ENCODE measurements at places on chromosomes 5 and 9.
A peak's percentile ranks its signal among the peaks of the same experiment; 100 is the strongest.

GRCh38 chr9:29422438-29422837 lies 1849.2 kb upstream of the C9orf72 start:
- no peak for DNase-seq

DNA sequence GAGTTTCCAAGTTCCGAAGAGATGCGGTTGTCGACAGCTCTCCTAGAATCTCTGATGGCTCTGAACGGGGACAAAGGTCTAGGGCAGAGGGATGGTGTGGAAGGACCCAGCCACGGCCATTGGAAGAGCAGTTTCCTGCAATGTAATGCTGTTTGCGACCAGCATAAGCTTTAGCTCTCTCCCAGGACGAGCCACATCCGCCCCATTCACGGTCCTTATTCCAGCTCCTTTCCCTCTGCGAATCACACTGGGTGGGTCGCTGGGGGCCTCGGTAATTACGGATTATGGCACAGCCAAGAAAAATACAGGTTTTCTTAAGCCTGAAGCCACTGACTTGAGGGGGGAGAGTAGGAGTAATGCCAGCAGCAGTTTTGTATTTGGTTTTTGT lies 22.7 kb downstream of the ANXA2R start:
- no peak for DNase-seq

DNA sequence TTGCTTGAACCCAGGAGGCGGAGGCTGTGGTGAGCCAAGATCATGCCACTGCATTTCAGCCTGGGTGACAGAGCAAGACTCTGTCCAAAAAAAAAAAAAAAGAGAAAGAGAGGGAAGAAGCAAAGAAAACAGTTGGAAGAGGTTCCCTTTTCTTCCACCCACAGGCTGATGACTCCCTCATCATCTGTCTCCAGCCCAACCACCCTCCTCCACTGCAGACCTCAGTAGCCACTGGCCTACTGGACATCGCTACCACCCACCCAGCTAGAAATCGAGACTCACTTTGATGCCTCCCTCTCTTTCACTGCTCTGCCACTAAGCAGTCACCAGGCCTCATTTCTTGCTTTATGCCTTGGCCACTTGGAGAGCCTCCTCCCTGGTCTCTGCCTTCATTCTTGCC lies 71.2 kb downstream of the NIPSNAP3B start:
- no peak for DNase-seq

- no peak for DNase-seq
Observed at GRCh38 chr9:110546411-110546871, 33.1 kb downstream of the SVEP1 start.

DNA sequence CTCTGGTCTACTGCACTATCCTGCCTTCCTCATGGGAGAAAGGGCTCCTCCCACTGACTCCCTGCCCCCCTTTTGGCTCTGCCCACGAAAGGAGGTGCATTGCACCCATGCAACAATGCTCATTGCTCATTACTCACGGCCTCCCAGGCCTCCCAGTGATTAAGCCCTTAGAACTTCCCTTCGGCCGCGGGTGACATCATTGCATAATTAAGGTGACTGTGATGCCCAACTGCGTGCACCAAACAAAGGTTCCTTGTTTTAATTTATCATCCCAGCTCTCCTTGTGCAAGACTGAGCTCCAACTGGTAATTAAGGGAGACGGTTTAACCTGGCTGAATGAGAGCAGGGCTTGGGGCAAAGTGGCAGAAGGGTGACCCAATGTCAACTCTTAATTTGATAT lies 180.4 kb downstream of the GAS1 start:
- no peak for DNase-seq

DNA sequence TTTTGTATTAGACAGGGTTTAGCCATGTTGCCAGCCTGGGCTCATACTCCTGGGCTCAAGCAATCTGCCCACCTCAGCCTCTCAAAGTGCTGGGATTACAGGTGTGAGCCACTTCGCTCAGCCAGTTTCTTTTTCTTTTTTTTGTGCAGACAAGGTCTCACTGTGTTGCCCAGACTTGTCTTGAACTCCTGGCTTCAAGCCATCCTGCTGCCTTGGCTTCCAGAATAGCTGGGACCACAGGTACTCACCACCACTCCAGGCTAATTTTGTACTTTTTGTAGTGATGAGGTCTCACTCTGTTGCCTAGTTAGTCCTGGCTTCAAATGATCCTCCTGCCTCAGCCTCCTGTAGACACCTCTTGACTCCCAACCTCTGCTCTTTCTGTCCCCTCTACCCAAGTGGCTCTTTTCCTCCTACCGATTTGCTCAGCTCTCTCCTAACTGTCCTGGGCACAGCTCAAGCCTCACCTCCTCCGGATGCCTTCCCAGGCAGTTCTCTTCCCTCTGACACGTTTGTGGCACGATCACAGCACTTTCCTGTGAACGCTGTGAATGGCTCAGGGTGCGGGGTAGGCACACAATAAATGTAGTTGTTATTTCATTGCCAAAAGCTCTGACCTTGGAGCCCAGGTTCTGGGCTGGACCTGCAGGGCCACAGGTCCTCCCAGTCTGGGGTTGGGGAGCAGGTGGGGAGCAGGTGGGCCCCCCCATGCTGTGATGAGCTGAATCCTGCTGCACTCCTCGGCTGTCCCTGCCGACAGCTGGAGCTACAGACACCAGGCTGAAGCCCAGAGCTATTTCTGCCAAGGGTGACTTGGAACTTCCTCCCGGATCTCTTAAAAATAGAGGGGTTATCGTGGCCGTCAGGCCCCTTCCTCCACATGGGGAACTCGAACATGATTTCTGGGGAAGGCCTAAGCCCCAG lies 23.9 kb downstream of the GFI1B start:
- no peak for DNase-seq

- DNase-seq = no peak
Observed at GRCh38 chr9:4415281-4415680, 75.0 kb upstream of the SLC1A1 start.

DNA sequence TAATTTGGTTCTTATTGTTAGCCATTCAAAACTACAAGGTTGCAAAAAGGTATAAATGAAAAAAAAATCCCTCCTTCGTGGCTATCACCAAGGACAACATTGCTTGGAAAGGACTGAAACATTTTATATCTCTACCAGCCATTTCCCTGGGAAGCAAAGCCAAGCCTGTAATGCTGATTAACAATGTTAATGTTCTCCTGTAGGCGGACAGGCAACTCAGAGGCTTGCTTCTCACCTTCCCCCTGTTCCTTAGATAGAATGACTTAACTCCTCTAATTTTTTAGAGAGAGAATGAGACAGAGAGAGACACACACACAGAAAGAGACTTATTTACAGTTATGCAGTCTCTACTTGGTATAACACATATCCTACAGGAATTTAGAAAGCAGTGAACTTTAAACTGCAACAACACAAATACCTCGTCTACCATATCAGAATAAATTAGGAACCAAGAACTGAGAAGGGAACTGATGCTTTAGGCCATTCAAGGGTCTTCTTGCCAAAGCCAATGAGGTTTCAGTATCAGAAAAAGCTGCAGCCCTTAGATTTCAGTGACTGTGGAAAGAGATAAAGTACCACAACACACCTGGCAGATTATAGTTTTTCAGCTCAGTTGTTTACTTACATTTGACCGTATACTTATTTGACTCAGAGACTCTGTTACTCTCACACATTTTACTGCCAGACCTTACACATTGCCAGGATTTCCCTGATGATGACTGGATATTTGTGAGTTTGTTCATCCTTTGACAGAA lies 20.9 kb upstream of the MAN2A1 start:
- DNase-seq = no peak

GRCh38 chr5:153463806-153464205 lies 26.7 kb upstream of the GRIA1 start:
- no peak for DNase-seq

DNA sequence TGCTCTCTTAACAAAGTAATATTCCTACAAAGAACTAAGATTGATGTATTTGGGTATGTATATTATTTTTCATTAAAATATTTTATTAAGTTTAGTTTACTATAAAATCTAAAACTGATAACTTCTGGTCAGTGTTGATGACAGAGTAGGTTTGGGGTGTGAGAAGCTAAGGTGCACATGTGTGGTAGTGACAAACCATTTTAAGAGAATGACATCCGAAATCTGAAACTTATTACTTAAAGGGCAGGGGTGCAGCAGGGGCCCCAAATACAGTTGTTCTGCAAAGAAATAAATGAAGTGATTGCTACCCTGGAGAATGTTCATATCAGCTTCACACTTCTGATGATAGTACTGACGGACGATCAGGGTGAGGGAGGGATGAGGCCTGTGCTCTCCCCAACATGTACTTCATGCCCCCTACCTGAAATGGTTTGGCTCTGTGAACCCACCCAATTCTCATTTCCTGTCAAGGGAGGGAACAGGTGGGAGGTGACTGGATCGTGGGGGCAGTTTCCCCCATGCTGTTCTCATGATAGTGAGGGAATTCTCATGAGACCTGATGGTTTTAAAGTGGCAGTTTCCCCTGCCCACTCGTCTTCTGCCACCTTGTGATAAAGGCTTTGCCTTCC lies 125.3 kb upstream of the RFX3 start:
- DNase-seq = no peak

GRCh38 chr9:114962809-114963208 lies 32.4 kb upstream of the TNFSF8 start:
- no peak for DNase-seq

DNA sequence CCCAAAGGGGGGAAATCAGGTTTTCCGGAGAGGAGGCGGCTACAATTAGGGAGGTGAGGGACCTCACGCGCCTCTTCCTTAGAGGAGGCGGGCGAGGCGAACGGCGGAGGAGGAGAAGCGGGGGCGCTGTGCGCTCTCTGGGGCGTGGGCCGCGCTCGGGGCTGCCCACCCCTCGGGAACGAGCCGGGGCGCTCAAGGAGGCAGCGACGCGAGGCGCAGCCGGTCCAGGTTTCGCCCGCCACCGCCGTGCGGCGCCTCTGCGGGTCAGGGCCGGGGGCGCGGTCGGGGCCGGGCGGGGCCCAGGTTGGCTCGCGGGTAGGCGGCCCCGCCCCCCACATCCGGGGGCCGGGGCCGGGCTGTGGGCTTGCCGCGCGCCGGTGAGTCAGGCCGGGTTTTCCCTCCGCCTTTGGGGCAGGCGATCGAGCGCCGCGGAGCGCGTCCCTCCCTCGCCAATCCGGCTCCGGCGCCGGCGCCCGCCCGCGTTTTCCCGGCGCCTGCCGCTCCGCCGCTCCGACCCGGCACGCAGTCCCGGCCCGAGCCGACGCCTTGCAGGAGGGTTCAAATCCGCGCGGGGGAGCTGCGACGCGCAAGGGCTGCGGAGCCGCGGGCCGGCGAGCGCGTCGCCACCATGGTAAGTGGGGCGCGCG lies at the start of gene N4BP3:
TSS of gene N4BP3 (plus strand) at position 392 of the 647 bp plus-strand sequence. CDS start 6,052 bp downstream, outside the sequence.
- peak; percentile 89 for DNase-seq

DNA sequence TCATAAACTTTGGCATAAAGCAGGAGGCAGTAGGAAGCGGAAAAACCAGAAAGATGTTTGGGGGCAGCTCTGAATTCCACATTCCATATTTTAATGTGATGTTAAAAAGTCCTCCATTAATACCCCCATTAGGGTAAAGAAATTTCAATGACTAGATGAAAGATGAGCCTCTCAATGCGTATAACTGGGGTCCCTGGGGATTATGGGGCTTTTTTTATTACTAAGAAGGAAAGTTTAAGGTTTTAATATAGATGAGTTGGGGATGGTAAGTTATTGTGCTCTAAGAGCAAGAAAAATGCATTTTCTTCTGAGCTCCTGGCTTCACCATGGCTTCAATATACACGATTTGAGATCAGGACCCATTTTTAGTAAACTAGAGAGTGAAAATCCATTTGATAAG lies 321.9 kb downstream of the CDK5RAP2 start:
- no peak for DNase-seq

DNA sequence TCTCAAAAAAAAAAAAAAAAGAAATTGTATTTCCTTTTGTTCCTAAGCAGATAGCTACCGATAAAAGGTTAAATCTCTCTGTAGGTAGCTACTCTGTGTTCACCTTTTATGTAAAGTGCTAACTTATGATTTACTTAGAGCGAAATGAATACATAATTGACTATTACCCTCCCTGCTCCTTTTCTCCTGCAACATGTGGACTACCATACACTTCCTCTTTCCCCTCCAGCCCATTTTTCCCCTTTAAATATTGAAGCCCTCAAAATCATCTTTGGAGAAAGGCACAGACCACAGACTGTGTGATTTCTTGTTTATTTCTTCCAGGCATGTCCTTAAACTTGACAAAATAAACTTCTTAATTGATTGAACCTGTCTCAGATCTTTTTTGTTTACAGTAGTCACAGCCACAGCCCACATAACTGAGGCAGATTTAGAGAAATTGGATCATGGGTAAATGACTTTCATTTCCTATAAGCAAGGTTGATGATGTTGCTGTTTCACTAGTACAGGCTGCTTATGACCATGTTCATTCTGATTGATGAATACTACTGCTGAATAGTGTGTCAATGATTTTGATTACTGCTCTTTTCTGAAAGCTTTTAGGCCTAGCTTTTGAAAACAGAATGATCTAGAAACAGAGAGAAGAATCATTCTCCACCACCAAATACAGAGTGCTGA lies 59.2 kb downstream of the PHAX start:
- no peak for DNase-seq

- DNase-seq = no peak
Observed at GRCh38 chr5:37825334-37825915, 14.4 kb downstream of the GDNF start.

- no peak for DNase-seq
Observed at GRCh38 chr5:113320273-113320780, 114.5 kb downstream of the TSSK1B start.

GRCh38 chr5:6574537-6575245 lies 58.2 kb downstream of the NSUN2 start:
- DNase-seq = no peak

- DNase-seq = no peak
Observed at GRCh38 chr9:134637241-134637640, 4.4 kb upstream of the COL5A1 start.

- DNase-seq = peak; percentile 89
Observed at GRCh38 chr9:34522971-34523797, at the start of gene ENHO. TSS of gene ENHO (minus strand) at chr9:34522990. CDS start at chr9:34521695, 1,295 bp downstream.

GRCh38 chr9:131417264-131418142 lies 23.6 kb downstream of the PRRC2B start:
- DNase-seq = no peak

DNA sequence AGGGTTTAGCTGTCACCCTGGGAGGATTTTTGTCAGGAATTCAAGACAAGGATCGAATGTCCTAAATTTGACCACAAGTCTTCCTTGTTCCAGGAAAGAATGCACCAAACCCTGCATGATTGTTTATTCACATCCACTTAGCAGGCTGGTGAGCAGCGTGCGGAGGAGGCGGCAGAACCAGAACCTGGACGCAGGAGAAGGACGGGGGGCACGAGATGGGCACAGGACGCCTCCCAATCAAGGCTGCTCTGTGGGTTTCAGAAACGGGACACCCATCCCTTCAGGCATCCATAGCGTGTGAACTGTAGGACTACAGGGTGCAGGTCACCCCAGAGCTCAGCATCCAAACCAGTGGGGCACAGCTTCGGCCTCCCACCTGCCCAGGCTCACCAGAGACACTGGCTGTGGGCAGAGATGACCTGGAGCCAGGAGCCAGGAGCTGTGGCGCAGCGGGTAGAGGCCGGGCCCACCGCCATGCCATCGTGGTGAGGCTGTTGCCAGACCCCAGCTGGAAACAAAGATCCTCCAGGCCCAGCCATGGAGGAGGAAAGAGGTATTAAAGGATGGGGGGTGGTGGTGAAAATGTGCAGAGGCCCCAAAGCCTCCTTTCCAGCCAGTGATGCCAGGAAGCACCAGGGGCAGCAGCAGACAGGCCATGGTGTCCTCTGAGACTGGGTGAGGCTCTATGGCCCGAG lies 32.3 kb upstream of the ADAMTS2 start:
- DNase-seq = no peak

- DNase-seq = no peak
Observed at GRCh38 chr5:150059623-150060022, 26.7 kb downstream of the CSF1R start.

GRCh38 chr5:104347119-104347708 lies 784.6 kb upstream of the NUDT12 start:
- no peak for DNase-seq
